ENCODE measurements at places on chromosomes 2 and 18. TPM values are rescaled to one million over a fixed set of nuclear protein-coding genes. Genes with fewer than 3 reads are reported as not detected.

GRCh38 chr2:83565181-83565580 is 893.9 kb downstream of the SUCLG1 start:
- DNase-seq, result no peak

GRCh38 chr18:63109802-63110201 is 209.8 kb downstream of the BCL2 start:
- no peak for DNase-seq

GRCh38 chr2:228140934-228141528 is 40.5 kb downstream of the SPHKAP start:
- DNase-seq, result peak; percentile 4

GRCh38 chr2:19797871-19798270 is 103.9 kb downstream of the TTC32 start:
- DNase-seq, result no peak

GRCh38 chr2:29520001-29520400 is 401.4 kb downstream of the ALK start:
- peak; percentile 24 for DNase-seq

DNA sequence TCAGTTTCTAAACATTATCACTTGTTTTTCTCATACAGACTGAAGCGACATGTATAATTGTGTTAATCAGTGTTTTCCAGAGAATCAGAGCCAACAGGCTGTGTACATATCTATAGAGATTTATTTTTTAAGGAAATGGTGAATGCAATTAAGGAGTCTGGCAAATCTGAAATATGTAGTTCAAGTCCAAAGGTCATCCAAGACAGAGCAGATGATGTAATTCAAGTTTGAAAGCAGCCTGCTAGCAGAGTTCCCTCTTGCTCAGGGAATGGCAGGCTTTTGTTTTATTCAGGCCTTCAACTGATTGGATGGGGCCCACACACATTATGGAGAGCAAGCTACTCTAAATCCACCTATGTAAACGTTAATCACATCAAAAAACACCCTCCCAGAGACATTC is 282.6 kb downstream of the CBLN2 start:
- no peak for DNase-seq

- DNase-seq, result no peak
These were observed 11.5 kb downstream of the GCC2 start for GRCh38 chr2:108460345-108461037.

DNA sequence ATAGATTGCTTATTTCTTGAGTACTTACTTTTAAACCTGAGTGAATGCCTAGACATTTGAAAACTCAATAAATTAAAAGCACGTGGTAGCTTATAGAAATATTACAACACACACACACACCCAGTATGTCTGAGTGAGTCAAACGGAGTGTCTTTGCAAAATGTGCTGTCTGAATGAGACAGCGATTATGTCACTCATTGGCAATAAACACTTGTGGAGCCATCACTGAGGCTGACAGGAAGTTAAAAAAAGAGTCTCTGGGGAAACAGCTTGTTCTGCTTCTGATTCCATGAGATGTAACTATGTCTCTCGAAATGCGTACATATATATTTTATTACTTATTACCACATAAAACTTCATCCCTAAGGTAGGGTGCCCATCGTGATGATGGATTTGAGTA is 22.3 kb upstream of the VPS4B start:
- peak; percentile 99 for DNase-seq

DNA sequence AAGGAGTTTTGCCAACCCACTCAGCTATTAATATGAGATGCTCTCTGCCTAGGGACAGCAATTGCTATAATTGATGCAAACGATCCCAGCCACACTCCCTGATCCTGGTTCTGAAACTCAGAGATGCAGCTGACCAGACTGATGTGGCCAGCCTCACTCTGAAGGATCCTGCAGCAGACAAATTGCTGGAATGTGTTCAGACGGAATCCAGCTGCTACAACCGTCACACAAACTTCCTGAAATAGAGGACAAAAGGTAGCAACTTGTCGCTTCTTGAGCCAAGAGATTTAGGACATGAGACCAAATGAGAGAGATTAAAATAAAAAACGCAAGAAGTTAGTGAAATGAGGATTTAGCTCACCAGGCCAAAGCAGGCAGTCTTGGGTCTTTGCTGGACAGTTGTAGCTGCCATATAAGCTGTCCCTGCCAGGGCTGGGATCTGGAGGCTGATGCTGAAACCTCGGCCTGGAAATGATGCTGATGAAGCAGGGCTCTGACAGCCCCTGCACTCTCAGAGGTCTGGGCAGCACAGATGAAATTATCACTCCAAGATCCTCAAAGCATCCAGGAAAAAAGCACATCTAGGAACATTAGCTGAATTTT is 8.3 kb upstream of the YWHAQ start:
- DNase-seq, result no peak

DNA sequence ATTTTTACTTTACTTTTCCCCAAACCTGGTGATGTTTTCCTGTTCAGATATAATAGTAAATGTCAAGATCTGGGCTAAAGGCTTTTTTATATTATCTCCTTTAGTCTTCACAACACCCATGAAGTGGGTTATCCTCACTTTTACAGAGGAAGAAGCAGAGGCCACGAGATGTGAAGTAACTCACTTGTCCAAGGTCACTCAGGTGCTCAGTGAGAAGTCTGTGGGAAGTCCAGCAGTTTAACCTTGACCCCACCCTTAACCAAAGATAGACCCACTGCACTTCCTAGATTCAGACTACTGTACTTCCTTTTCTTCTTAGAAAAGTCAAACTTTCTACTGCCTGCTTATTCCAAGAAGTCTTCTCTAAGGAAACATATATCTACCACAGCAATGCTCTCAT is 56.3 kb upstream of the STAT1 start:
- DNase-seq, result no peak

DNA sequence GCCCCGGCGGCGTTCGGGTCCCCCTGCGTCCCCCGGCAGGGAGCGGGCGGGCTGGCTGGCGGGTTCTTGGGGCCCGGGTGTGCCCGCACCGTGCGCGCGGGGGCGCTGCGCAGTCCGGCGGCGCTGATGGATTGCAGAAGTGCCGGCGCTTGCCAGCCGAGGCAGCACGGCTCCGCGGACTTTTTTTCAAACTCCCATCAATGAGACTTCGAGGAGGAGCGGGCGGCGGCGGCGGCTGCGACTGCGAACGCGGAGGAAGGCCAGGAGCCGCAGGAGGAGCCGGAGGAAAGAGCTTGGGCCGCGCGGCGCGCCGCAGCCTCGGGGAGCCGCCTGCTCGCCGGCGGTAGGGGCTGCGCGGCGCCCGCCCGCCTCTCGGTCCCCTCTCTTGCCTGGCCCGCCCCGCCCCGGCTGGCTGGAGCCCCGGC is at the start of gene GLI2:
GLI2 (plus strand) TSS at position 123 of the 425 bp plus-strand sequence. CDS start 61,453 bp downstream, outside the sequence.
- DNase-seq, result peak; percentile 61

DNA sequence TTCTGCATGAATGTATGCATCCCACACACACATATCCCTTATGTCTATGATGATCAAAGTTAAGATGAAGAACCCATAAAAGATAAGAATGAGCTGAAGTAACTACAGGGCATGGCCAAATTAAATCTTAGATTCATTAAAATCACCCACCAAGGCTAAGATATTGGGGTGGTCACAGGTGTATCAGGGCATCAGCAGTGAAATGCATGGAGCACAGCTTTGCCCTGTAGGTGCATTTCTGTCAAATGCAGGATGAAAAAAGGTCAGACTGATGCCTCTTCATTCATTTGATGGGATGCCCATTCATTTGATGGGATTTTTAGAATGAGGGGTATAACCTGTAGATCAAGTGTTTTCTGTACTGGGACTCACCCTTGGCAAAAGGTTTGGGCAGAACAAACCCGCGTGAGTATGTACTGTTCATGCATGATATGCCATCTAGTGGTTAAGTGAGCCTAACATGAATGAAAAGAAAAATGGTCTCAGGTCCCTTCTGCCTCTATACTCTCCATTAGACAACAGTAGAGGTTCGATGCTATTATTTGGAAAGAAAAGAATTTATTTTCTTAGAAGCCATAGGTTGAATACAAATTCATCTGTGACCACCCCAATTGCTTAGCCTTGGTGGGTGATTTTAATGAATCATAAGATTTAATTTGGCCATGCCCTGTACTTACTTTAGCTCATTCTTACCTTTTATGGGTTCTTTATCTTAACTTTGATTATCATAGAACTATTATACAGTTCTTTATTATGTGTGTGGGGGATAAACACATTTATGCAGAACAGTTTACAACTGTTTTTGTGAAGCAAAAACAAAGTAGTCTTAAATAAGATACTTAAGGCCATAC is 43.2 kb upstream of the NOSTRIN start:
- peak; percentile 57 for DNase-seq

DNA sequence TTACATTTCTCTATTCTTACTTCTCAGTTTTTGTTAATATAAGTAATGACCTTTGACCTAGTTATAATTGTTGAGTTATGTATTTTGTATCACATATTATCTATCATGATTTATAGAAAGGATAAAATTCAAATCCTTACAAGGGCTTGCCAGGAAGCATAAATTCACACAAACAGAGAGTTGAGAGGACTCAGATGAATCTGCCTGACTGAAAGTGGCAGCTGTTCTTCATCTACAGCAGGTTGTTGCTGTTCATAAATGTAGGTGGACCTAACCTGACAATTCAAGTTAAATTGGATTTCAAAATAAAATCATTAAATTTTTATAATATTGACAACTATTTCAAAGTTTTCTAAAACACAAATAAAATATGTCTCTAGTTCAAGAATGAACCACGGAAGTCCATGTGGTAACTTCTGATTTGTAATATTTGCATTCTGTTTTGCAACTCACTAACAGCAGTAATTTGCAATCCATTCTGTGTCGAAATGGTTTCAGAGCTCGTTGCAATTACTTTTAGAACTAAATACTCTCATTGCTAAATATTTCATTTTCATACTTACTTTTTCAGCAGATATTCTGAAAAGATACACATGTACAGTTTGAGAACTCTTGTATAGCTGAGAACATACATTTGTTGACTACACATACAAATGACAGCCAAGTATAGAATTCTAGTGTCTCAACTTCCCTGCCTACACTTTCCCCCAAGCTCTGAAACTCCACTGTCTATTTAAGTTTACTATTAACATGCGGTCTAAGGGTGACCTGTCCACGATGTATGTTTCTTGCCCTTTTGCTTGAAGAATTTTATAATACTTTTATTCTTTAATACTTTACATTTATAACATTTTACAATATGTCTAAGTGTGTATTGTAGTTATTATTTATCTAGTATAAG is 25.7 kb downstream of the SCN7A start:
- DNase-seq, result peak; percentile 4

DNA sequence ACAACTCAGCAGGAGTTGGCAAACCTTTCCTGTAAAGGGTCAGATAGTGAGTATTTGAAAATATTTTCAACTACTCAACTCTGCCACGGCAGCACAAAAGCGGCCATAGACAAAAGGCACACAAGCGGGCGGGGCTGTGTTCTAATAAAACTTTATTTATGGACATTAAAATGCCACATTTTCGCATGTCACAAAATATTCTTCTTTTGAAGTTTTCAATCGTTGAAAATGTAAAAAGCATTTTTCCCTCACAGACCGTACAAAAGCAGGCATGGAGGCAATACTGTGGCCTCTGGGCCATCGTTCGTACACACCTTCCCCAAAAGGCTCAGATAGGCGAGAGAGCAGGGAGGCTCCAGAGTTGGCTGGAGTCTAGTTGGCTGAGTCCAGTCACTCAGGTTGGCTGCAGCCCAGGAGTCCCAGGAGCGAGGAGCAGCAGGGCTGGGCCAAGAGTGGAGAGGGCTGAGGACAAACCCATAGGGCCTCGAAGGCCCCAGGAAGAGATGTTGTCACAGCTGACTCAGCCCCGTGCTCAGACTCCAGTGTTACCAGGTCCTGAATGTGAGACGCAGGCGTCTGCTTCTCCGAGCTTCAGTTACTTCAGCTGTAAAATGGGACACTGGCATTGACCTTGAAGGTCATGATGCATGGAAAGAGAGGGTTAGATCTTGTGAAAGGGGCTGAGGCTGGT is 42.5 kb downstream of the SDC1 start:
- peak; percentile 96 for DNase-seq

- no peak for DNase-seq
These were observed 45.4 kb upstream of the PTMA start for GRCh38 chr2:231662811-231663457.

DNA sequence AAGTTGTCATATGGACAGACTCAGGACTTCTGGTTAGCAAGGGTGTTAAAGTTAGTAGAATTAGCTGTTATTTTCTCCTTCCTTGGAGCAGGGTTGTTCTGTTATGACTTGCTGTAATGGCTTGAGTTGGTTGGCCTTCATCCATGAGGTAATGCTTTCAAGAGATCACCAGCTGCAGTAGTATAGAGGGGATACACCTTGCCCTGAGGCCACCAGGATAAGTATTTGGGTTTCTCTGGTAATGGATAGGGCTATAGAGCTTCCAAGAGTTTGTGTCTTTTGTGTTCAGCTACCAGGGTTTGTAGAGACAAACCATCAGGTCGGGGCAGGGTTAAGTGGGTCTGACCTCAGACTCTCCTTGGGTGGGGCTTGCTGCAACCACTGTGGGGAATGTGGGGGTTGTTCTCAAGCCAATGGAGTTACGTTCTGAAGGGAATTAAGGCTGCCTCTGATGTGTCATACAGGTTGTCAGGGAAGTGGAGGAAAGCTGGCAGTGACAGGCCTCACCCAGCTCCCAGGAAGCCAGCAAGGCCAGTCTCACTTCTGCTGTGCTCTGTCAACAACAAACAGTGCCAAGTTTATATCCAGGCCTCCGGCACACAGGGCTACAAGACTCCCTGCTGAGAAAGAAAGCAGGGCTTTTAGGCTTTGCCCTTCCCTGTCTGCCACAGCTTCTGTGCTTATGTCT is 356.6 kb downstream of the SPAG16 start:
- peak; percentile 67 for DNase-seq

DNA sequence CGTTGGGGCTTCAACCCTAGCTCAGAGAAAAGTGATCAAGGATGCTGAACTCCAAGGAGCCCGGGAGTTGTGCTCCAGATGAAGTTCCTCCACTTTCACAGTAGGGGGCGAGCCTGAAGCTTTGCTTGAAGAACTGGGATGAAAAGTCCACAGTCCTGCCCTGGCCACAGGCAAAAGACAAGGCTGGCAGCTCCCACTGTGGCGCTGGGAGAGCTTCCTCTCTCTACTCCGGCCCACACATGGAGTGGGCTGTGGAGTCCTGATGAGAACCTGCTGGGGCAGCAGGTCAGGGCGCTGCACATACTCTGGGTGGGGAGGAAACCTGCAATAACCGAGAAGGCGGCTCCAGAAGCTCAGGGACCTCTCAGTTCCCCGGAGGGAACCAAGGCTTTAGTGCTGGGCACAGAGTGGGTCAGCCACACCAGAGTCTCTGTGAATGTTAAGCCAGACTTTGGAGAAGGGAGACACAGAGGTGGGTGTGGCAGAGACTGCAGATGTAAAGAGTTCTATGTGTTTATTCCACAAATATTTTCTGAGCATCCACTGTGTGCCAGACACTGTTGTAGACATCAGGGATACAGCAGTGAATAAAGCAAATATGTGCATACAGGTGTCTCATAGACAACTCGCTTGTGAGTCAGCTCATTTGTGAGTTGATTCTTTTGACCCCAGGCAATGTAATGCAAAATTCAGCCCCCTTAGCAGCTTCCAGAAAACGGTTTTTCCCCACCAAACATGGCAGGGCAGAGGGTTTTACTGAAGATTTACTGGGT is 48.0 kb upstream of the MRPL33 start:
- DNase-seq, result peak; percentile 60

- no peak for DNase-seq
These were observed 184.5 kb upstream of the MSH6 start for GRCh38 chr2:47598476-47598875.

Gene SPP2
- total RNA-seq, result not detected

Gene EVX2
- not detected for total RNA-seq

Gene GPR75
- 0.79 TPM for total RNA-seq

Gene IL36A
- total RNA-seq, result 6.3 TPM

Gene CRYGA
- total RNA-seq, result not detected

Gene VWC2L
- total RNA-seq, result not detected

Gene TTR
- not detected for total RNA-seq

Gene CNDP1
- total RNA-seq, result not detected

Gene MMADHC
- 155 TPM for total RNA-seq

Data from bronchial epithelial cell (primary cell).